ENCODE measurements at places on chromosomes 4 and X.

GRCh38 chr4:1821679-1822567, 28.8 kb downstream of the FGFR3 start:
- no peak for DNase-seq

DNA sequence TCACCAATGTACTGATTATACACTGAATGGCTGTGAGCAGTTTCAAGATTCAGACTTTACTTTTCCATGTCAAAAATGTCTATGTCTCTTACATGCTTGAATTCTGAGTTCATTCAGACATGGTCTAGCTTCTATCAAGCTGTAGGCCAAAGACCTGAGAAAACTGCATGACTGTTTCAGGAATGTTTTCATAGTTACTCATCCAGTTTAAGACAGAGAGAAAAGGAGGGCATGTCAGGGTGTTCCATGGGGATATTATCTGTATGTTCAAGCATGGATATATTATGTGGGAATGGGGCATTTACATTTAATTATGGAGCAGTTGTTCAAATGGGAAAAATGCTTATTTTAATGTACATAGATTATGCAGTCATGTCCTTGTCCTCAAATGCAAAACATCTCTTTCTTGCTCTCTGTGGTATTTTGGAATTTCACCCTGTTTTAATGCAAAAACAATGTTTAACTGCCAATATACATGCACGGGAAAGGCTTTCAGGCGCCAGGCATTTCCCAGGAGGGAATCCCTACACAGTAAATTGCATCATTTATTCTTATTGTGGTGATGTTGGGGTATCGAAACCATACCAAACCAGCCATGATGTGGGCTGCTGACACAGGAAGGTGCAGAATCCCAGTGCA, 429.1 kb upstream of the INTU start:
- DNase-seq, result no peak

DNA sequence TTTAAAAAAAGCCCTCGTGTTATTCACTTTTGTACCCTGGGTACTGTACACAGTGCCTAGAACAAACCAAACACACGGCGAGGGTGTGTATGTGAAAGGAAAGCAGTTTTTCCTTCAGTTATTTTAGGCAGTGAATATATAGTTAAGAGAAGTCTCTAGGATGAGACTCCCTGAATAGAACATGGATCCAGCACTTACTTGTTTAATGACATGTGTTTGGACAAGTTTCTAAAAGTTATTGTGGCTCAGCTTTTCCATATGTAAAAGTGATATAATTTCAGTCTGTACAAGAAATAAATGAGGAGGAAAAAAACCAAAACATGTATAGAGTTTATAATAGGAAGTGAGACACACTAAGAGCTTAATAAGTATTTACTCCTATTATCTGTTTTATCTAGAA, 273.2 kb downstream of the ADGRL3 start:
- DNase-seq, result no peak

DNA sequence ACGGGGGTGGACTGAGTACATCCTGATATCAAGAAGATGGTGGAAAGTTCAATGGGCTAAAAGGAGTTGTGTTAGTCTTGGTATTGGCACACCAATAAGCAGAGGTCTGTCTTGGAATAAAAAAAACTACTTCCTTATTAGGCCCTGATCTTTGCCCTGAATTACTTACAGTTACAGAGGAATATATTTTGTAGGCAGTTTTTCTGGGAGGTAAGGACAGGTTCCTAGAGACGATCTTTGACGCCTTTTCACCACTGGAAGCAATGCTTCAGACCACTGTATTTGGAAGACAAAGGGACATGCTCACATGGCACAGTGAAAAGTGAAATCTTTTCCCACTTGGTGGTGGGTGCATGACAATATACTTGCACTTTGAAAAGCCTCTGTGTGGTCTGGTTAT, 618 bp upstream of the XK start:
- no peak for DNase-seq

DNA sequence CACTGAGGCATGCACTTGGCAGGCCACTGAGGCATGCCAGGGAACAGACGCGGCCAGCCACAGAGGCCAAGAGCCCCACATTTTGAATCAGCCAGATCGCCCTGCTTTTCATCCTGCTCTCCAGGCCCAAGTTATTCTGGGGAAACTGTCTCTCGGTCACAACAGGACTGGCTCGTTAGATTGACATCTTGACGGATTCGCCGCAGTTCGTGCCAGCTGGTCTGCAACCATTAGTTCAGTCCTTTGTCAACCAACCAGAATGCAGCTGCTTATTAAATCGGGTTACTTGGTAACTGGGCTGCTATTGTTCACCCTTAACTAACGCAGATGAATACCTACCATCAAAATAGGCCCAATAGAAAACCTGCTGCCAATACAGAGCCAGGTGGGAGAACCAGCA, 16.7 kb downstream of the CLDN34 start:
- DNase-seq, result no peak

DNA sequence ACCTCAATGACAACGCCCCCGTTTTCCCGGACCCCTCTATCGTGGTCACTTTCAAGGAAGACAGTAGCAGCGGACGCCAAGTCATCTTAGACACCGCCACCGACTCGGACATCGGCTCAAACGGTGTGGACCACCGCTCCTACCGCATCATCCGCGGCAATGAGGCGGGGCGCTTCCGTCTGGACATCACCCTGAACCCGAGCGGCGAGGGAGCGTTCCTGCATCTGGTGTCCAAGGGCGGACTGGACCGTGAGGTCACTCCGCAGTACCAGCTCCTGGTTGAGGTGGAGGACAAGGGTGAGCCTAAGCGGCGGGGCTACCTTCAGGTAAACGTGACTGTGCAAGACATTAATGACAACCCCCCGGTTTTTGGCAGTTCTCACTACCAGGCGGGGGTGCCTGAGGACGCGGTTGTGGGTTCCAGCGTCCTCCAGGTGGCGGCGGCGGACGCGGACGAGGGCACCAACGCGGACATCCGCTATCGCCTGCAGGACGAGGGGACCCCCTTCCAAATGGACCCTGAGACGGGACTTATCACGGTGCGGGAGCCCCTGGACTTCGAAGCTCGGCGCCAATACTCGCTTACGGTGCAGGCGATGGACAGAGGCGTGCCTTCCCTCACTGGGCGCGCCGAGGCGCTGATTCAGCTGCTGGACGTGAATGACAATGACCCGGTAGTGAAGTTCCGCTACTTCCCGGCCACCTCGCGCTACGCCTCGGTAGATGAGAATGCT, 2.2 kb downstream of the FAT4 start:
- DNase-seq, result no peak

DNA sequence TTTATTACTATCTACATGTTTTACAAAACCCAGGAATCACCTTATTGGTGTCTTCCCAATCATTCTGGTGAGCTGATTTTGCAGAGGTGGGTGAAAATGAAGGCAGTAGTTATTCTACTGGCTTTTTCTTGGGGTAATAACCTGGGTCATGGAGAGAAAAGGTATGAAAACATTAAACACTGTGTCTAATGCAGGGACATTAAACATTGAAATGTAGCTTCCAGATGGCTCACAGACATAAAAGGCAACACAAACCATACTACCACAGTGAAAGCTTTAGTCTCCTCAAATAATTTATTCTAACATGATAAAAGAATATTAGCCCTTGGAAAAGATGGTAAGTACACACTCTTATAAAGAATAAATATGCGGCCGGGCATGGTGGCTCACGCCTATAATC, 8.0 kb downstream of the SETD7 start:
- no peak for DNase-seq

GRCh38 chr4:1196421-1197183, 24.2 kb upstream of the SPON2 start:
- DNase-seq, result no peak

DNA sequence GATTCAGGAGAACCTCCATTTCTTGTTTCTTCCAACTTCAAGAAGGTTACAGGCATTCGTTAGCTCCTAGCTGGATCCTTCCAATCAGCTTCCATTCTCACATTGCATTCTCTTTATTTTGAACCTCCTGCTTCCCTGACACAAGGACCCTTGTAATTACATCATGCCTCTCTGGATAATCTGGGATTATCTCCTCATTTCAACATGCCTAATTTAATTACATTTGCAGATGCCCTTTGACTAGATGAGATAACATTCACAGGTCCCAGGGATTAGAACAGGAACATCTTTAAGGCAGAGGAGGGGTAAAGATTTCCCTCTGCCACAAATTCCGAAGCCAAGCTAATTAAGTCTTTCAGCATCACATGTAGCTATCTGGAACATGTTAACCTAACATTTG, 753.8 kb upstream of the PCDH7 start:
- no peak for DNase-seq

Data from stimulated activated CD8-positive, alpha-beta memory T cell treated with anti-CD3 and anti-CD28 coated beads, Interleukin-7, amount 100 ng/mL, for 1 hour (primary cell).